Cardiac muscle cell (in vitro differentiated cells and primary cell): ENCODE measurements at places on chromosomes 13 and 19. TPM values are rescaled to one million over a fixed set of nuclear protein-coding genes. Genes with fewer than 3 reads are reported as not detected.

CERS1 gene
- polyA plus RNA-seq: 29.3 and 30.9 TPM in 2 replicates

- peaks cover 7% of the 10 kb centered on the region for H3K4me1 ChIP-seq
- peak; percentile 95 for DNase-seq
- H3K27me3 ChIP-seq: no peaks in the 10 kb centered on the region
- H3K4me3 ChIP-seq: peak overlapping the region; percentile 39
- H3K36me3 ChIP-seq: no peaks in the 10 kb centered on the region
These were observed 6.5 kb upstream of the ZNF579 start for GRCh38 chr19:55586976-55587668.

FAM216B gene
- not detected in 2 replicates for polyA plus RNA-seq

- no peaks in the 10 kb centered on the region for H3K4me1 ChIP-seq
- H3K27ac ChIP-seq: no peak overlapping the region
- H3K36me3 ChIP-seq: no peaks in the 10 kb centered on the region
- no peaks in the 10 kb centered on the region for H3K27me3 ChIP-seq
- no peak overlapping the region for H3K4me3 ChIP-seq
- no peak for DNase-seq
These were observed 1212.0 kb downstream of the PCDH17 start for GRCh38 chr13:58843567-58843966.

DNA sequence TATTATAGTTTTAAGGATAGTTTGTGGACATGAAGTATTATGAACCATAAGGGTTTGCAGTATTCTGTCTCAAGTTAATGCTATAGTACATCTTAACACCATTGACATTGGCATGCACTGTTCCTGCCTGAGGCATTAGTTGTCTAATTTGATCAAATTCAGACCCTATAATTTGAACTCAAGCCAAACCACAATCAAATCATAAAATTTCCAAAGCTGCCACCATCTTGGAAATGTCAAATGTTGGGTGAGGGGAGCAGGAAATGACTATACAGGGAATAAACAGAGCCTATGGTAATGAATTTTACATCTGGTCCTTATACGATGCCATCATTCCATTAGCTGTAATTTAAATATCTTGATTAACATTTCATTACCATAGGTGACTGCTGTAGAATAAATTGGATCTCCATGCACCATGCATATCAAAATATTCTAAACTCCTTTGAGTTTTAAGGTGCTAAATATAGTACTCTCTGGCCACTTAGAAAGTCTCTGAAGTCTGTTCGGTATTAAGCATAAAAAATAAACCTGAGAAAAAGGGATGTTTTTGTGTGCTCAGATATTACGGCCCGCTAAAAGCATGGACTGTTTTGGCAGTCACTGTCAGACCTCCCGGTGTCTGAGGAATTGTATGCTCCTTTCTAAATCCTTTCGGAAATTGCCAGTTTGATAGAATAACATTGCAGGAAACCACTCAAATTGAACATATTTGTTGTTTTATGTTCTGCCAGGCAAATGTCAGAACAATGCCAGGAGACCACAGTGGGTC, 257.7 kb downstream of the SPRY2 start:
- no peak overlapping the region for H3K4me3 ChIP-seq
- peaks cover 3% of the 10 kb centered on the region for H3K4me1 ChIP-seq
- no peak overlapping the region for H3K27ac ChIP-seq
- DNase-seq: peak; percentile 75
- H3K36me3 ChIP-seq: no peaks in the 10 kb centered on the region

GRCh38 chr13:34914416-34914815, 27.7 kb upstream of the NBEA start:
- H3K4me1 ChIP-seq: no peaks in the 10 kb centered on the region
- no peak overlapping the region for H3K27ac ChIP-seq
- peak; percentile 11 for DNase-seq
- H3K36me3 ChIP-seq: no peaks in the 10 kb centered on the region
- no peaks in the 10 kb centered on the region for H3K27me3 ChIP-seq

GATAD2A gene
- 32.3 and 39.4 TPM in 2 replicates for polyA plus RNA-seq

DNA sequence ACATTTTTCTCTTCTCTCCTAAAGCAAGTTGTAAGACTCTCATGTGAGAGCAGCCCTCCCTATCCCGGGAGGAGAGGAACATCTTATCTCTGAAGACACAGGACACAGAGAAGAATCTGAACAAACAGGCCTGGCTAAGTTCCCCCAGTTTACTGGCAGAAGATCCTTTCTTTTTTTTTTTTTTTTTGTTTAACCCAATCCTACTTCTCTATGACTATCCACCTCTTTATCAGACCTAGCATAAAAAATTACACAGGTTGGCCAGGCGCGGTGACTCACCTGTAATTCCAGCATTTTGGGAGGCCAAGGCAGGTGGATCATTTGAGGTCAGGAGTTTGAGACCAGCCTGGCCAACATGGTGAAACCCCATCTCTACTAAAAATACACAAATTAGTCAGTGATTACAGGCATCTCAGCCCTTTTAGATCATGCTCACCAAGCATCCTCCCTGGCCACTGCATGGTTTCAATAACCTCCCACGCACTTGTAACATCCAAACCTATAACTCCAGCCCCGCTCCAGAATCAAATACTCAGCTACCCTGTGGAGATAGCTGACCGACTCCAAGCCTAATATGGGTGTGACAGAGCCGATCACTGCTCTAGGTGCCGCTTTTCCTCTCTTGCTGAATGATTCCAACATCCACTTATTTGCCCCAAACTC, 27.3 kb upstream of the MUC16 start:
- H3K27ac ChIP-seq: no peak overlapping the region
- H3K4me3 ChIP-seq: no peak overlapping the region
- no peak for DNase-seq
- no peaks in the 10 kb centered on the region for H3K36me3 ChIP-seq
- no peaks in the 10 kb centered on the region for H3K27me3 ChIP-seq
- H3K4me1 ChIP-seq: no peaks in the 10 kb centered on the region

ATP4A gene
- polyA plus RNA-seq: 0.10 TPM in 1 of 2 replicates, not detected in the other

- H3K27me3 ChIP-seq: no peaks in the 10 kb centered on the region
- DNase-seq: no peak
These were observed 7.4 kb downstream of the FUT6 start for GRCh38 chr19:5832061-5832460.

- peaks cover 4% of the 10 kb centered on the region for H3K4me1 ChIP-seq
- peak; percentile 68 for DNase-seq
- no peak overlapping the region for H3K27ac ChIP-seq
- no peaks in the 10 kb centered on the region for H3K27me3 ChIP-seq
- H3K36me3 ChIP-seq: peaks cover 23% of the 10 kb centered on the region
- no peak overlapping the region for H3K4me3 ChIP-seq
These were observed 75.9 kb downstream of the ESD start for GRCh38 chr13:46721054-46721453.

DNA sequence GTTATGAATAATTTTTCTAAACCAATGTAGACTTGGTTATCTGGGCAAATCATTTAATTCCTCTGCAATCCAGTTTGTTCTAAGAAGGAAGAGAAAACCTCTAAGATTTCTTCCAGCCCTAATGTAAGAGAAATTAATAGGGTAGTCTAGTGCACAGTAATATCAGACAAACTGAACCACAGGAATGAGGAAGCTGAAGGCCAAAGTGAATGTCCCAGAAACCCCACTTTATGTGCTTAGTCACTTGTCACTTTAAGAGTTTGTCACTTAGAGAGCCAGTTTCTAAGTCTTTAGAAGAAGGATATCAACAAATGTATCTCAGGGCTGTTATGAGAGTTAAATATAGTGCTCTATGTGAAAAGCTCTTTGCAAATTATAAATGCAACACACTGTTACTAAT, 750.6 kb downstream of the DIAPH3 start:
- H3K27ac ChIP-seq: peak overlapping the region; percentile 79
- no peaks in the 10 kb centered on the region for H3K27me3 ChIP-seq
- no peak overlapping the region for H3K4me3 ChIP-seq

DNA sequence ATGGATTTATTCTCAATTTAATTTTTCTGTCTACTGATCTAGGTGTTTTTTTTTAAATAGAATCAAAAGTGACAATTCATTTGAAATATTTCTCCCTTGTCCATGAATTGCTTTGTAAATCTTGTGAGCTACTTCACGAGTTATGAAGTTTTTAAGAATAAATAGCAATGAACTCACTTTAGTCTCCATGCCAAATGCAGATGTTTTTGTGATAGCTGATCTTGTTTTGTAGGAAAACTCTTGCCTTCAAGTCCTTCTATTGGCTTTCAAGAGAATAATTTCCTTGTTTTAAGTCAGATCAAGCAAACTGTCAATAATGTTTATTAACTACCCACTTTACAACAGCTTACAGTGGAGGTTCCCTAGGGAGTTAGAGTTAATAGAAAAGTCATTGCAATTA, 99.8 kb downstream of the ITGBL1 start:
- no peak for DNase-seq
- H3K36me3 ChIP-seq: no peaks in the 10 kb centered on the region
- no peak overlapping the region for H3K4me3 ChIP-seq
- H3K27me3 ChIP-seq: no peaks in the 10 kb centered on the region
- H3K27ac ChIP-seq: no peak overlapping the region

ZNF814 gene
- polyA plus RNA-seq: 32.4 and 45.7 TPM in 2 replicates

GRCh38 chr19:33950091-33950750, 153.6 kb downstream of the KCTD15 start:
- no peaks in the 10 kb centered on the region for H3K36me3 ChIP-seq
- peak; percentile 13 for DNase-seq
- no peak overlapping the region for H3K27ac ChIP-seq

DNA sequence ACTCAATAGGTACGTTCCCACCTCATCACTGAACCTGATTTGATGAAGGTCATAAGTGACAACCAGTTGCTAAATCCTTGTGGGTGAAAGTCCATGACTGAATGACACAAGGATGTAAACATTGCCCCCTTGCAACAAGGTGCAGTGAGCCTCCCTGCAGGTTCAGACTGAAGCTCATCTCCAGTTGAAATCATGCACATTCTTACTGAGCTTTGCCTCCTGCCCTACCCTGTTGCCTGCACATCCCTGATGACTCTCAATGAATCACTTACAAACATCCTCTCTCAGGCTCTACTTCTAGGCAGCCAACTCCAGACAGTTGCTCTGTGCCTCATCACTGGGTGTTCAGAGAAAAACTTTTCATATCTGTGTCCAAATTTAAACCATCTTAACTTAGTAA, 42.5 kb upstream of the ARGLU1 start:
- no peak overlapping the region for H3K27ac ChIP-seq
- no peaks in the 10 kb centered on the region for H3K27me3 ChIP-seq
- H3K4me1 ChIP-seq: no peaks in the 10 kb centered on the region
- DNase-seq: no peak
- H3K4me3 ChIP-seq: no peak overlapping the region
